CD4-positive, alpha-beta T cell (primary cell): ENCODE measurements at places on chromosomes 1 and 21.

GRCh38 chr1:69836971-69837636 lies 269.4 kb downstream of the LRRC7 start:
- no peaks in the 10 kb centered on the region for H3K27me3 ChIP-seq
- DNase-seq: no peak
- no peaks in the 10 kb centered on the region for H3K4me1 ChIP-seq
- H3K4me3 ChIP-seq: no peak overlapping the region
- H3K36me3 ChIP-seq: no peaks in the 10 kb centered on the region

DNA sequence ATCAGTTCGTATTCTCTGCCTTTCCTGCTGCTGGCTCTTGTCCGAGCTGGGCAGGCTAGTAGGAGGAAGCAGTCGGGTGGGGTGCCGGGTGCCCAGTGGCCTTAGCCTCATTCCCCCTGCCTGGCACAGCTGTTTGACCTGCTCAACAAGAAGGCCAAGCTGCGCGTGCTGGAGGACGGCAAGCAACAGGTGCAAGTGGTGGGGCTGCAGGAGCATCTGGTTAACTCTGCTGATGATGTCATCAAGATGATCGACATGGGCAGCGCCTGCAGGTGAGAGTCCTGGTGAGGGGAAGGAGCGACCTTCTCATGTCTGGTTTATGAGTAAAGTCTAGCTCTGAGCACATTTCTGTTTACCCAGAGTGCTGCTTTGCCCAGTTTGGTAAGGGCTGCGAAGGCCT lies 16.3 kb upstream of the RPS8 start:
- no peak overlapping the region for H3K27ac ChIP-seq
- H3K4me1 ChIP-seq: peaks cover 5% of the 10 kb centered on the region
- H3K4me3 ChIP-seq: no peak overlapping the region
- H3K27me3 ChIP-seq: no peaks in the 10 kb centered on the region
- DNase-seq: no peak

DNA sequence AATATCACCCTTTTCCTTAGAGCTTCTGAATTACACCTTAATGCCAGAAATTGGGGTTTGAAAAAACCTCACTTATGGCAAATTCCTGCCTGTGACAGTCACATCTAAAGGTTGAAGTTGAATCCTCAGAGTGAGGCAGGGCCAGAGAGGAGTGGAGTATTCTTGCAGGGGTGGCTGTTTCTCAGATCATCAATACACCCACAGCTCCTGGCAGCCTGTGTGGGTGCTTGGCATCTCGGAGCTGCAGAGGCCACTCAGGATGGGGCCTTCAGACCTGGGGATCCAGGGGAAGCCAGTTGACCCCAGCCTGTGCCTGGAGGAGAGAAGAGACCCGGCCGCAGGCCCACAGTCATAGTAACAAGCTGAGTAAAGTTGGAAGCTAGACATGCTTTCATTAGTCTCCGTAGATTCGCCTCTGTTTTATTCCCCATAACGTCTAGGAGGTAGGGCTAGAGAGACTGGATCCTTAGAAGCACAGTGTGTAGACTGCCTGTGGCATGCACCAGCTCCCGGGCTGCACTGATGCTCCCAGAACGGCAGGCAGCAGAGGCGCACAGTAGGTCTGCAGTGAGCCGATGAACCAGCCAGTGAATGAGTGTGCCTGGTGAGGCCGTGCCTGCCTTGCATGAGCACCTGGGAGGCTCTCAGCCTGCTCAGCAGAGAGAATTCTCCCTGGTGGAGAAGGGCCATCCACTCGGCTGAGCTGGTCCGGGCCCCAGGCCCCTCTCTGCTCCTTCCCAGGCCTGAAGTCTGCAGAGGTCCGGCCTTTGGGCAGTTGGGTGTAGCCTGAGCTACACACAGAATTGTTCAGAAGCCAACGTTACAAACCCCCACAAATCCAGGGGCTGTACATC lies 42.9 kb downstream of the TFF3 start:
- no peaks in the 10 kb centered on the region for H3K27me3 ChIP-seq
- H3K27ac ChIP-seq: no peak overlapping the region
- no peak for DNase-seq
- H3K4me3 ChIP-seq: no peak overlapping the region

DNA sequence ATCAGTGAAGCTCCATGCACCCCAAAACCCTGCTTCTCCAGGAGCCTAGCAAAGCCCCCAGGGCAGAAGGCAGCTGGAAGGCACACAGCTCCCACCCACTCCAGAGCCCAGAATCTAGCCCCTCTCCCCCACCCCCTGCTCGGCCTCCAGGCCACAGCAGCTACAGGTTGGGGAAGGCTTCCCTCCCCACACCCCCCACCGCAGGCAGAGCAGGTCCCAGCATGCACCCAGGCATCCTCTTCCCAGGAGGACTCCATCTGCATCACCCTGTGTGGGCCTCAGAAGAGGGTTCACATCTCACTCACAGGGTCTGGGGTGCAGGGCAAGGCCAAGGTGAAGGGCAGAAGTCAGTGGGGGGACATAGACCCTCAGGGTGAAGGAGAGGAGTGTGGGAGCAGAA lies 719 bp downstream of the S100A14 start:
- DNase-seq: no peak
- H3K4me1 ChIP-seq: peaks cover 7% of the 10 kb centered on the region
- no peaks in the 10 kb centered on the region for H3K36me3 ChIP-seq
- no peaks in the 10 kb centered on the region for H3K27me3 ChIP-seq
- no peak overlapping the region for H3K4me3 ChIP-seq

DNA sequence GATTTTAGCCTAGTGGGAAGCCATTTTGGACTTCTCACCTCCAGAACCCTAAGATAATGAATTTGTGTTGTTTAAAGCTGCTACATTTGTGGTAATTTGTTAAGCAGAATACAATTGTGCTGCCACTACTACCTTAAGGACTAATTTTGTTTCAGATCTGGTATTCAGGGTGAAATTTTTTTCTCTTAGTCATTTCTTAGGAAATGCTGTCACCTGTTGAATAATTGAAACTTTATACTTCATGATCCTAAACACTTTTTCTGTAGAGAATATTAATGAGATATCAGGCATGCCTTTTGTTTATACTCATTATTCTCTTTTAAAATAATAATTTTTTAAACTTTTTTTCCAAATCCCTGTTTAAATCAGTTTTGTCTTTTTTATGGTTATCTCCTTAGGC lies 246.8 kb downstream of the TGFB2 start:
- H3K27ac ChIP-seq: no peak overlapping the region
- no peaks in the 10 kb centered on the region for H3K27me3 ChIP-seq

DNA sequence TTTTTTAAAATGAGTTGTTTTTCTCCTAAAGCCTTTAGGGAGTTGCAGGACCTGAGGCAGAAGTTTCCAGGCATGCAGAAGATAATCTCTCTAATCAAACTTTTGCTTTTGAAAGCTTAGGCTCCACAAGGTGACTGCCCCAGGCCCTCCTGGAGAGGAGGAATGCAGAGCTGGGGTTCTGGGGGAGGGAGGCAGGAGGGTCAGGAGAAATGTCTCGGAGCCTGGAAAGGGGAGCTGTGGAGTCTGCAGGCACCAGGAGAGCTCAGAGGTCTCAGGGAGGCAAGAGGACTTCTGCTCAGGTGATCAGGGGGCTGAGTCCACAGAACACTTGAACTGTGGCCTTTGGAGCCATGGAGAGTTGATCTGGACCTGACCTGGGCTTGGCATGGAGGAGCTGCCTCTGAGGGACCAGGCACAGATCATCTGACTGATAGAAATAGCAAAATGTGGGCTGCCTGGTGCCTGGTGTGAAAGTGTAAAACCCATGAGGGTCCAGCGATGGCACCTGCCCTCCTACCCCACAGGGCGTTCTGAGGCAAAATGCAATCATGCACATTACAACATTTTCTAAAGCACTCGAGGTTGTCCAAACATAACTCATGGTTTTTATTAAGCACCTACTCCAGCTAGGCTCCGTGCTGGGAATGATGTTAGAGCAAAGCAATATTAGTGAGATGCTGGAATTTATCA lies 10.0 kb upstream of the ABCG1 start:
- no peak overlapping the region for H3K27ac ChIP-seq
- no peaks in the 10 kb centered on the region for H3K4me1 ChIP-seq
- H3K27me3 ChIP-seq: no peaks in the 10 kb centered on the region
- H3K36me3 ChIP-seq: no peaks in the 10 kb centered on the region
- DNase-seq: no peak

- H3K4me3 ChIP-seq: no peak overlapping the region
- no peaks in the 10 kb centered on the region for H3K4me1 ChIP-seq
- H3K36me3 ChIP-seq: no peaks in the 10 kb centered on the region
- H3K27ac ChIP-seq: no peak overlapping the region
- no peak for DNase-seq
Observed at GRCh38 chr1:5881526-5882222, 110.6 kb downstream of the NPHP4 start.

- DNase-seq: peak; percentile 49
- H3K27me3 ChIP-seq: no peaks in the 10 kb centered on the region
- H3K36me3 ChIP-seq: no peaks in the 10 kb centered on the region
- H3K4me1 ChIP-seq: peaks cover 14% of the 10 kb centered on the region
Observed at GRCh38 chr1:1290238-1290731, 10.0 kb downstream of the SCNN1D start.

GRCh38 chr1:16172964-16173446 lies 17.1 kb upstream of the EPHA2 start:
- no peaks in the 10 kb centered on the region for H3K27me3 ChIP-seq
- peak; percentile 51 for DNase-seq
- H3K4me3 ChIP-seq: no peak overlapping the region
